ENCODE measurements at places on chromosomes 6 and 20. TPM values are rescaled to one million over a fixed set of nuclear protein-coding genes. Genes with fewer than 3 reads are reported as not detected.

SYCP2 gene
- 1.1 TPM for total RNA-seq

DNA sequence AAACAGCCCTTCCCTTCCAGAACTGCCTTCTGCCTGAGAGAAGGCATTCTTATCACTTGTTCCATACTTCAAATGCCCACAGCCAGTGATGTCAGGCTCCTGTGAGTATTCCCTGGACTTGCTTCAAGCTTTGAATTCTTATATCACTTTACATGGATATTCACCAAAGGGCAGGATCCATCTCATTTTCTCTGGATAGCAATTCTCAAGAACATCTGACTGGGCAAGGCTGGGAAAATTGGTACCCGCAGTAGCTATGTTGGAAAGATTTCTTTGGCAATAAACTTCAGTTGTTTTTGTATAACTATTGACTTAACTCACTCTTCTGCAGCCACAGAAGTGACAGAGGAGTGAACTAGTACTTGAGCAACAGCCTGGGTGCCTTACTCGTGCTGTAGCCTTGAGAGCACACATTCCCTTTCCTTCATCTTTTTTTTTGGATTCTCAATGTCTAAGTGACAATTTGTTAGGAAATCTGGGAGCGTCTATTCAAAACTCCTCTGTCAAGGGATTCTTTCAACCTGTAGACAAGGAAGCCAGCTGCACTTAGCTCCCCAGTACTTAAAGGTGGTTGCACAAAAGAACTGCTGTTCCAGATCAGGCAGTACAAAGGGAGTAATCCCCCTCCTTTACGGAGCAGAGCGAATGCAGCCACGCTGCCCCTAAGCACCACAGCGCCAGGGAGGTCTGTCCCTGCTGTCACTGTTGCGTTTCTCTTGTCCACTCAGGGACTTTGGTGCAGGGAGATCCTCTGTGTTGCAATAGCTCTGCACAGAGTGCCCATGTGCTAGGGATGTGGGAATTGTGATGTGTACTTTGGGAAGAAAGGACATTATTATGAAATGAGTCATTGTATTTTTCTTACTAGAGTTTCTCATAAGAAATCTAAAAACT lies 69.6 kb downstream of the JAG1 start:
- H3K4me1 ChIP-seq: peaks cover 11% of the 10 kb centered on the region
- DNase-seq: no peak
- H3K27me3 ChIP-seq: no peaks in the 10 kb centered on the region
- no peak overlapping the region for H3K27ac ChIP-seq
- H3K36me3 ChIP-seq: no peaks in the 10 kb centered on the region

- H3K4me3 ChIP-seq: no peak overlapping the region
- H3K27ac ChIP-seq: no peak overlapping the region
- no peaks in the 10 kb centered on the region for H3K36me3 ChIP-seq
- peak; percentile 81 for DNase-seq
These were observed 59.2 kb upstream of the FNDC1 start for GRCh38 chr6:159110013-159110412.

GRCh38 chr6:32969685-32970412 lies 1.5 kb downstream of the BRD2 start:
- H3K27ac ChIP-seq: peak overlapping the region; percentile 100
- DNase-seq: peak; percentile 99
- H3K4me3 ChIP-seq: peak overlapping the region; percentile 89
- peaks cover 55% of the 10 kb centered on the region for H3K4me1 ChIP-seq
- no peaks in the 10 kb centered on the region for H3K27me3 ChIP-seq

DNA sequence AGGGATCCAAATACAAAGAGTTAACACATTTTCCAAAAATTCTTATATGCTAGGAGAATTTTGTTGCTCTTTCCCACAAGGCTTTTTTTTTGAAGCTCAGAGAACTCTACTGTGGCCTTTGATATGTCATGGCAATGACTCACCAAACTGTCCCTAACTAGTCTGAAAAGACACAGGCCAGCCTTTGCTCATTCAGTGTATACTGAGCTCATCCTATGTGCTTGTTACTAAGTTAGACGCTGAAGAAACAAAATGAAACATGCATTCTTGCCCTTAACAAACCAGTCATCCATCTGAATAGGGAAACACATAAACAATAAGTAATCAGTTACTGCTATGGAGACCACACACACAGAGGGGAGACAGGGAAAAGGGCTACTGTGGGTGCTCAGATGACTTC lies 291.8 kb downstream of the FOXC1 start:
- H3K27ac ChIP-seq: no peak overlapping the region
- H3K4me3 ChIP-seq: no peak overlapping the region
- no peaks in the 10 kb centered on the region for H3K4me1 ChIP-seq
- no peaks in the 10 kb centered on the region for H3K36me3 ChIP-seq
- no peaks in the 10 kb centered on the region for H3K27me3 ChIP-seq
- DNase-seq: no peak

- H3K27ac ChIP-seq: no peak overlapping the region
- H3K4me3 ChIP-seq: no peak overlapping the region
These were observed 22.6 kb downstream of the SNX9 start for GRCh38 chr6:157845493-157846259.

RNF182 gene
- not detected for total RNA-seq

DNA sequence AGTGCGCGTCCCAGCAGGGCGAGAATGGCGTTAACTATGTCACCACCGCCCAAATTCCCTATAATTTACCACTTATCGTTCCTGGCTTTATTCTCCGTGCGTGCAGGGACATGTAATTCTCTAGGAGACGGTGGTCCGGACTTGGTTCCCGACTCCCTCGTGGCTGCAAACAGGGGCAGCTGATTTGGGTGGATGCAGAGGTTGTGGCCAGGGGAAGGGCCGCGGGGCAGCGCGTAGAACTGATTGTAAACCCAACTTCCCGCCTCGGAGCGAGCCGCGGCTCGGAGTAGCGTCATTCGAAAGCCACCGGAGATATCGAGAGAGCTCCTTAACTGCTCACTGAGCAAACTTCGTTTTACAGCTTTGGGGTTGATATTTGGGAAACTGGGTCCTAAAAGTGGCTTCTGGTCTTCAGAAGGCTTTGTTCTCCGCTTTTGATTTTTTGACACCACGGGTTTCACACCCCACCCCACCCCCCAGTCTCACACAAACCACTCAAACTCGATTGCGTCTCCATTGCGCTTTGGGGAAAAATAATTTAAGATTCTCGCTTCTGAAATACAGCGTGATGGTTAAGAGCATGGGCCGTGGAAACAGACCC lies 17.5 kb upstream of the ZSCAN9 start:
- no peaks in the 10 kb centered on the region for H3K36me3 ChIP-seq
- H3K27ac ChIP-seq: no peak overlapping the region
- H3K27me3 ChIP-seq: no peaks in the 10 kb centered on the region
- peaks cover 16% of the 10 kb centered on the region for H3K4me1 ChIP-seq

PRND gene
- not detected for total RNA-seq

GRCh38 chr6:117137711-117138110 lies 127.6 kb upstream of the VGLL2 start:
- H3K27me3 ChIP-seq: no peaks in the 10 kb centered on the region
- no peak overlapping the region for H3K27ac ChIP-seq
- no peak for DNase-seq
- H3K4me1 ChIP-seq: peaks cover 9% of the 10 kb centered on the region
- no peaks in the 10 kb centered on the region for H3K36me3 ChIP-seq
- H3K4me3 ChIP-seq: no peak overlapping the region
